ENCODE measurements at places on chromosomes 1 and 21. TPM values are rescaled to one million over a fixed set of nuclear protein-coding genes. Genes with fewer than 3 reads are reported as not detected.

DNA sequence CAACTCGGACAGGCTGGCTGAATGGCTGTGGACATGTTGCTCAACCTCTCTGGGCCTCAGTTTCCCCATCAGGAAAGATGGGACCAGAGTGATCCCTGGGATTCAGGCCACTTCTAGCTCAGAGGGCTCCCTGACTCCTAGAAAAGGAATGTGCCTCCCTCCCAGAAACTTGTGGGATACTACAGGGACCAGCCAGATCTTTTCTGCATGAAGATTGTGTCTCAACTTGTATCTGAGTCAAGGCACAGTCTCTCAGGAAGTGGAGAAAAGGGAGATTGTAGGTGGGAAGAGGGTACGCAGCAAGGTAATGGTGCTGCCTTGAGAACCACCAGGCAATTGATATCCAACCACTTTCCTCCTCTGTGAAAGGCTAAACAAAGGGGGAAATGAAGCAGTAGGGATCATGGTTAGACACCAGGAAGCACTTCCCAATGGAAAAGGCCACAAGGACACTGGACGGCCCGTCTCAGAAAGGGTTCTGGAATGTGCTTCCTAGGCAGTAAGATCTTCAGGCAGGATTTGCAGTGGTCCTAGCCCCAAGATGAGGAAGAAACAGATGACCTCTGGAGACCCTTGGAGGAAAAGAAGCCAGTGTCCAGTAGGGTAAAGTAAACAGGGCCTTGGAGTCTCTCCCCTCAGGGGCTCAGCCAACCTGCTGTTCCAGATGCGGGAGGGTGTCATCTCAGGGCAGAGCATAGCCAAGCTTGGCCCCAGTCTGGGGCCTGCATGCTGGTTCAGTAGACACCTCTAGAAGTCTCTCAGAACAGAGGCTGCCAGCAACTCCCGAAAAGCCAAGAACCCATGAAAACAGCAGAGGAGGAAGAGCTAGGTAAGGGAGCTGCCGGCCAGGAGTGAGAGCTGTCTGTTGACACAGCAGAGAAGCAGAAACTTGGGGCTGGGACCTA, 16.8 kb downstream of the IFFO2 start:
- H3K27me3 ChIP-seq: no peaks in the 10 kb centered on the region
- no peak for DNase-seq
- H3K4me3 ChIP-seq: no peak overlapping the region
- peak overlapping the region; percentile 45 for H3K27ac ChIP-seq
- peaks cover 88% of the 10 kb centered on the region for H3K4me1 ChIP-seq

DNA sequence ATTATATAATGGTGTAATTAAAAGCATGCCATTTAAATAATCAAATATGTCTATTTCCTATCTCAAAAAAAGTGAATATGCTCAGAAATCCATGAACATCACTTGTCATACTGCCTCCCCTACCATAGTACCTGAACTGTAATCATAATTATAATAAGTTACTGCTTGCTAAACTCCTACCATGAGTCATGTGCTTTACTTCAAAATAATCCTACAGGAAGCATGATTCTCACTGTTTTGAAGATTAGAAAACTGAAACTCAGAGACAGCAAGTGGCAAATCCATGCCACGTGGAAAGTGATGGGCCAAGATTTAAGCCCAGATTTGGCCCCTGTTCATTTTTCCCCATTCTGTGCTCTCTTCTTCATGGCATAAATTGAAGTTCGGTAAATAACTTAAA, 5.2 kb downstream of the LRRC7 start:
- no peaks in the 10 kb centered on the region for H3K36me3 ChIP-seq
- no peaks in the 10 kb centered on the region for H3K4me1 ChIP-seq
- H3K27me3 ChIP-seq: peaks cover 4% of the 10 kb centered on the region
- H3K27ac ChIP-seq: no peak overlapping the region

DNA sequence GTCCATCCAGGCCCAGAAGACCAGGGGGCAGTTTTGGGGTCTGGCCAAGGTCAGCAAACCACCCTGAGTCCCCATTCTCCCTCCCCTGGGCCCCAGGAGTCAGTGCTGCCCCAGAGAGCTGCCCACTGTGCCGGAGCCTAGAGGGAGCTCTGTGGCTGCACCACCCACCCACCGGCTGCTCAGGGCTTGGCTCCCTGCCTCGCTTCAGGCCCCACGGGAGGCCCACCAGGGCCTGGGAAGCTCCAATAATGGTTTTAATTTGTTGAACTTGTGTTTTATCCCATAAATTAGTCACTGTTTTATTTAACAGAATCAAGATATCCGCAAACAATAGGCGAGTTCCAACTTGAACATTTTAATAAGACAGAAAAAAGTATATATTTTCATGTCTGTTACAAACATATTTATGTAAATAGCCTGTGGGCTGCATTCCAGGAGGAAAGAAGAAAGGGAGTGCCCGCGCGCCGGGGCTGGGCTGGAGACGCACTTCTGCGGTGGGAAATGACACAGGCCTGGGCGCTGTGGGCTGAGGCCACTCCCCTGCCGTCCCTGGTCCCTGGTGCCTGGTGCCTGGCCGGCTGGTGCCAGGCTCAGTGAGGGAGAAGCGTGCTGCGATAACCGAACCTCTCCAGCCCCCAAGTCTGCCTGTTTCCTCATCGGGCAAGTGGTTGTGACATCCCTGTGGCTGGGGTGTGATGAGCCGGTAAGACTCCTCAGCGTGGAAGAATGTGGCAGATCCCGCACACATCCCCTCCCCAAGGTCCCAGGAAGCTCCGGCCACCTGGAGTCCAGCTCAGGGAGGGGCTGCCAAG, 160.5 kb downstream of the PEX14 start:
- H3K4me1 ChIP-seq: peaks cover 36% of the 10 kb centered on the region
- DNase-seq: no peak
- H3K4me3 ChIP-seq: no peak overlapping the region
- H3K27ac ChIP-seq: peak overlapping the region; percentile 92
- H3K36me3 ChIP-seq: peaks cover 6% of the 10 kb centered on the region
- H3K27me3 ChIP-seq: no peaks in the 10 kb centered on the region

DNA sequence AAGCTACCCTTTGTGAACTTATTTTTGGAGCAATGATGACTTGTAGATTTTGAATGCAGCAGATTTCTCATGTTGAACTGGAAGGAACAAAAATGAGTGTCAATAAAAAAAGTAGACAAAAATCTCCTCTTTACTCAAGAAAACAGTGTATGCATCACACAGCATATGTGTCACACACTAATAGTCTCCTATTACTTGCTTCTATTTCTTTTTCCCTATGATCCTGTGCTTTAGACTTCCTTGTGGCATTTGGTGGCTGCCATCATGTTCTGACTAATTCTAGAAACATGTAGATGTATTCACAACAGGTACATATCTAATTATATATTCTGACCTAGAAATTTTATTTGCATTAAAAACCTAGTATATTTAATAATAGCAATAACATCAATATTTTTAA, 14.3 kb downstream of the RC3H1 start:
- DNase-seq: no peak
- peaks cover 17% of the 10 kb centered on the region for H3K36me3 ChIP-seq
- peaks cover 57% of the 10 kb centered on the region for H3K4me1 ChIP-seq
- no peaks in the 10 kb centered on the region for H3K27me3 ChIP-seq
- H3K27ac ChIP-seq: no peak overlapping the region

- H3K27me3 ChIP-seq: no peaks in the 10 kb centered on the region
- H3K4me1 ChIP-seq: peaks cover 6% of the 10 kb centered on the region
- no peak overlapping the region for H3K4me3 ChIP-seq
- DNase-seq: no peak
- H3K36me3 ChIP-seq: no peaks in the 10 kb centered on the region
- no peak overlapping the region for H3K27ac ChIP-seq
These were observed 42.0 kb upstream of the RGS2 start for GRCh38 chr1:192766876-192767275.

DNA sequence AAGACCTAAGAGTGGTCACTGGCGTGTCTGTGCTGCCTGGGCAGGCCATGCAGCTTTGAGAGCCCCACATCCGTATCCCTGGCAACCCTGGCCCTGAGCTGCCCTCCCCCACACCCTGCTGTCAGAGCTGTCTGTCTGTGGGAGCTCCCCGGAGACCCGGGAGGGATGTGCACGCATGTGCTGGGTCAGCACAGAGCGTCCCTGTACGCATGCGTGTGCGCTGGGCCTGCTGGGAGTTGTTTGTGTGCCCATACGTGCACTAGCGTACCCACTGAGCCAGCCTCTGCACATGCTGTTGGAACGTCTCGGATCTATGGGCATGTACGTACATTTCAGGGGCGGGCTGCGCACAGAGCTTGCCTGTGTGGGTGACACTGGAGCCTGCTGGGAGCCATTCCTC, 89.3 kb downstream of the EPHB2 start:
- peaks cover 7% of the 10 kb centered on the region for H3K4me1 ChIP-seq
- H3K27me3 ChIP-seq: no peaks in the 10 kb centered on the region
- no peak overlapping the region for H3K4me3 ChIP-seq
- H3K36me3 ChIP-seq: no peaks in the 10 kb centered on the region
- H3K27ac ChIP-seq: no peak overlapping the region
- no peak for DNase-seq

DNA sequence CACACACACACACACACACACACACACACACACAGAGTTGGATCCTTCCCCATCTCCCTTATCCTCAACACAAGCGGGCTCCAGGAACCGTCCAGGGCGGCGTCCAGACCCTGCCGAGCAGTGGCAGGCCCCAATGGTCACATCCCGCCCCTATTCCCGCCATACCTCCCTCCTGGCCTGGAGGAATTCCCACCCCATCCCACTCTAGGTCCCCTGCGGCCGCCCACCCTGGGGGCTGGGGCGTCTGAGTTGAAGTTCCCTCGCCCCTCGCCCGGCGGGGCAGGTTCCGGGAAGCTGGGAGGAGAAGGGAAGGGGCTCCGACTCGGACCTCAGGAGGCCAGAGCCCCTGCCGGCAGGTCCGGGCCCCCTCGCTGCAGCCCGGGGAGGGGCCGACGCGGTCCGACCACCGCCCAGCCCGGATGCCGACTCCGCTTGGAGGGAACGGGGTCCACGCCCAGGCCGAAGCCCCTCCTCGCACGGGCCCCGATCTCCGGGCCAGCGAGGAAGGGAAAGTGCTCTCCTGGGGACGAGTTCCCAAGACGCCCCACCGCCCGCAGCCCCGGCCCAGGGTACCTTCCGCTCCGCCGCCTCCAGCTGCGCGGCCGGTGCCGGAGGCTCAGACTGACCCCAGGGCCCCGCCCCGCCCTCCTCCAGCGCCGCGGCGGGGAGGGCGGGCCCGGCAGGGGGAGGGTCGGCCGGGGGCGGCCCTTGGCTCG, at the start of gene RHOC:
TSS of gene RHOC (minus strand) at position 623 of the 716 bp plus-strand sequence. CDS start 3,328 bp downstream, outside the sequence.
- no peaks in the 10 kb centered on the region for H3K36me3 ChIP-seq
- peak within 1 kb of the TSS; percentile 76 for H3K4me3 ChIP-seq
- H3K4me1 ChIP-seq: peaks cover 61% of the 10 kb centered on the region
- no peak for DNase-seq

- no peak for DNase-seq
- peaks cover 16% of the 10 kb centered on the region for H3K4me1 ChIP-seq
- H3K36me3 ChIP-seq: peaks cover 11% of the 10 kb centered on the region
- H3K4me3 ChIP-seq: no peak overlapping the region
- H3K27me3 ChIP-seq: no peaks in the 10 kb centered on the region
These were observed 4.3 kb downstream of the TNFRSF14 start for GRCh38 chr1:2560299-2561073.

- no peak overlapping the region for H3K4me3 ChIP-seq
- no peaks in the 10 kb centered on the region for H3K36me3 ChIP-seq
- DNase-seq: no peak
- no peak overlapping the region for H3K27ac ChIP-seq
These were observed 2.9 kb downstream of the MPL start for GRCh38 chr1:43340559-43340958.

DNA sequence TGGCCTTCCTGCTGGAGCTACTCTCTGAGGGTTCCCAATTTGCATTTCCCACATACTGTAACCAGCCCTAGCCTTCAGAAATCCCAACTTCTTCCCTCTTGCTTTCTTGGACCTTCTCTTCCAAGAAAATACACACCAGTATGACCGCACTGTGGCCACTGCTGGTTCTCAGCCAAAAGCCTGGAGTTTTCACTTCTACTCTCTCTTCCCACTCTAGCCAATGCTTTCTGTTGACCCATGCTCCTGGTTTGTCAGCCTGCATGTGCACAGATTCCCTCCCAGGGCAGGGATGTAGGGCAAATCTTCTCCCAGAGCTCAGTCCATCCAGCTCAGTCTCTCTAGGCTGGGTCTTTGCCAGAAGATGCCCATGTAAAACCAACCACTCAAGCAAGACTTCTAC, 664 bp downstream of the SLAMF1 start:
- no peaks in the 10 kb centered on the region for H3K36me3 ChIP-seq
- peak overlapping the region; percentile 52 for H3K4me3 ChIP-seq
- H3K27ac ChIP-seq: no peak overlapping the region
- no peak for DNase-seq

GRCh38 chr1:6251233-6251632, 7.3 kb downstream of the HES3 start:
- H3K27me3 ChIP-seq: peaks cover 2% of the 10 kb centered on the region
- H3K36me3 ChIP-seq: peaks cover 17% of the 10 kb centered on the region

DNA sequence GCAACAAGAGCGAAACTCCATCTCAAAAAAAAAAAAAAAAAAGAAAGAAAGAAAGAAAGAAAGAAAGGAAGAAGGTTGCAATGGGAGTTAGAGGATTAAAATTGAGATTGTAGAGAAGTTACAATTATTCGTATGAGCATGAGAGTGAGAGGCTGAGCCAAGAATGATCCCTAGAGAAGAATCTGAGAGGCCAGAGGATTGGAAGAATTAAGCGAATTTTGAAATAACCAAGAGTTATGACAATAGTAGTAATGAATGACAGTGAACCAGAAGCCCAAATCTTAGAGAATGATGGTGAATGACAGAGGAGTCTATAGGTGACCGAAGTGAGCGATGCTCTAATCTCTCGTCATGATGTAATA, 369 bp upstream of the ZYG11B start:
- peaks cover 9% of the 10 kb centered on the region for H3K4me1 ChIP-seq
- no peak for DNase-seq
- H3K36me3 ChIP-seq: no peaks in the 10 kb centered on the region
- H3K27me3 ChIP-seq: no peaks in the 10 kb centered on the region
- H3K27ac ChIP-seq: peak overlapping the region; percentile 91
- H3K4me3 ChIP-seq: peak overlapping the region; percentile 79

GRCh38 chr1:184044603-184045376, 6.7 kb upstream of the TSEN15 start:
- H3K4me1 ChIP-seq: no peaks in the 10 kb centered on the region
- H3K4me3 ChIP-seq: no peak overlapping the region
- no peaks in the 10 kb centered on the region for H3K27me3 ChIP-seq

DNA sequence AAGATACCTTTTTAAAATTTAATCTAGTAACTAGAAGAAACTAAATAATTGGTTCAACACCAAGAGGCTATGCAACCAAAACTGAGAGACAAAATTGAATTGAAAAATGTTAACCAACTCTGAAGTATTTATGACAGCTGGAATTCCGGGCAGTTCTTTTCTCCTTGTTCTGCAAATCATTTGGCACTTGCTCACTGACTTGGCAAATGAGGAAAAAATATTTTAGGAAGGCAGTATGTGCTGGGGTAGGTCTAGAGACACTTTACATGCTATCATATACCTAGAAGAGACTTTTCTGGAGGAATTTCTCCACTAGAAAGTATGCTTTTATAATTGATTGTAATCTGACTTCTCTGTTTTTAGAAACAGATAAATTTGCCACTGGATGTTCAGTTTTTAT, 22.1 kb upstream of the SH3D21 start:
- no peak for DNase-seq
- peaks cover 7% of the 10 kb centered on the region for H3K4me1 ChIP-seq
- no peaks in the 10 kb centered on the region for H3K27me3 ChIP-seq
- H3K36me3 ChIP-seq: peaks cover 22% of the 10 kb centered on the region
- no peak overlapping the region for H3K27ac ChIP-seq
- no peak overlapping the region for H3K4me3 ChIP-seq

- H3K36me3 ChIP-seq: no peaks in the 10 kb centered on the region
- H3K4me3 ChIP-seq: no peak overlapping the region
- no peaks in the 10 kb centered on the region for H3K27me3 ChIP-seq
- no peak overlapping the region for H3K27ac ChIP-seq
- peaks cover 33% of the 10 kb centered on the region for H3K4me1 ChIP-seq
These were observed 43.3 kb downstream of the TP73 start for GRCh38 chr1:3695326-3696217.

Gene UBE2U
- total RNA-seq: not detected

Gene CNN3
- total RNA-seq: 205 TPM

Gene SH2D1B
- total RNA-seq: 0.91 TPM

Gene TNNT2
- 6.1 TPM for total RNA-seq

Gene KCNJ9
- not detected for total RNA-seq
